ENCODE measurements at places on chromosomes 4 and X. TPM values are rescaled to one million over a fixed set of nuclear protein-coding genes. Genes with fewer than 3 reads are reported as not detected.

DNA sequence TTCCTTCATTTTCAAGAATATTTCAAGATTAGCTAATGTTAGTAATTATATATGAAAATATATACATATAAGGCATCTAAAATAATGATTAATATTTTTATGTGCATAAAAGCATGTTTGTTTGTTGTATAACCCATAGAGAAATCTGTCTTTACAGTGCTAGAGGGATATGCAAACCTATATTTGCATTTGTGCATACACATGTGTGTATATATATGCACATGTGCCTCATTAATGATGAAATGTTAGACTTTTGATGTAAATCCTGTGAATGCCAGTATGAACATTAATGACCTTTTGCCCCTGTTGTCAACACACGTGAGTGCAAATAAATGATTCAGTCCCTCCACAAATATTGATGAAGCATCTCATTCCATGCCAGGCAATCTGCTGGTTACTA, 197.9 kb downstream of the ARHGAP10 start:
- peak; percentile 3 for DNase-seq

- DNase-seq, result no peak
These were observed 11.2 kb upstream of the PGRMC2 start for GRCh38 chr4:128298852-128299251.

GRCh38 chrX:15838017-15838416, 16.6 kb downstream of the AP1S2 start:
- DNase-seq, result no peak

- DNase-seq, result no peak
These were observed 99.7 kb upstream of the SLC7A11 start for GRCh38 chr4:138341739-138342415.

- DNase-seq, result no peak
These were observed 6.4 kb downstream of the MTM1 start for GRCh38 chrX:150574559-150575418.

ETDA gene
- total RNA-seq, result not detected

Measured in bronchial epithelial cell (primary cell).